ENCODE measurements at places on chromosomes 2 and 18. TPM values are rescaled to one million over a fixed set of nuclear protein-coding genes. Genes with fewer than 3 reads are reported as not detected.

NXPH2 gene
- total RNA-seq, result 1.1 TPM

GRCh38 chr2:78992451-78992806 lies 33.1 kb upstream of the REG3G start:
- peak overlapping the region; percentile 80 for H3K27ac ChIP-seq
- no peak for DNase-seq
- peaks cover 7% of the 10 kb centered on the region for H3K36me3 ChIP-seq
- H3K4me3 ChIP-seq, result peak overlapping the region; percentile 88

DNA sequence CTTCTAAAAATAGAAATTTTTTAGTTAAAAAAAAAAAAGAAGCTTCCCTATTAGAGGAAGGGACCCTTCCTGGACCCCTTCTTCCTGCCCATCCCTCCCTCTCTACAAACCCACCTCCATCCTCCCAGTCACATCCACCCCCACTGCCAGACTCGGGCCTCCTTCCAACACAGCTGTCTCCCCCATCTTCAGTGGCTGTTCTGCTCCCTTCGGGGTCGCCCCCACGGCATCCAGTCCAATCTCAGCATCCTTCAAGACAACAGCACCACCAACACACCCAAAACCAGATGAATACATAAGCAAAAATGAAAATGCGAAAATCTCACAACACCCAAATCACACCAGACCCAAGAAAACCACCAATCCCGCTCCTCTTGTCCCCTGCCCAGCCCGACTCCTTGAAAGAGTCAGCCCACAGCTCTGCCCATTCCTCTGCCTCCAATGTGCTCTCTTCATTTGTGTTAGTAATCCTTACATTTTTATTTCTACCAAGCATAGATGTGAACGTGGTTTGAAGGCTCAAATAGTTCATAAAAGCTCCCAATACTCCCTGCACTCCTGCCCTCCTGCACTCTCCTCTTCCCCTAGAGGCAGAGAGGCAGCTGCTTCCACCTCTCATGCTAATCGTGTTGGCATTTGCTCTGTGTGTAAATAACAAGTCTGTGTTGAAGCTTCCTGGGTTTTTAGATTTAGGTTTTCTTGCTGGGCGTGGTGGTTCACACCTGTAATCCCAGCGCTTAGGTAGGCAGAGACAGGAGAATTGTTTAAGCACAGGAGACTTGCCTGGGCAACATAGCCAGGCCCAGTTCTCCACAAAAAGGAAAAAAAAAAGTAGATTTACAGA lies 37.0 kb downstream of the MAL start:
- H3K36me3 ChIP-seq, result no peaks in the 10 kb centered on the region
- peak; percentile 6 for DNase-seq
- H3K4me1 ChIP-seq, result peaks cover 31% of the 10 kb centered on the region
- H3K4me3 ChIP-seq, result peak overlapping the region; percentile 8
- peak overlapping the region; percentile 22 for H3K27ac ChIP-seq

DNA sequence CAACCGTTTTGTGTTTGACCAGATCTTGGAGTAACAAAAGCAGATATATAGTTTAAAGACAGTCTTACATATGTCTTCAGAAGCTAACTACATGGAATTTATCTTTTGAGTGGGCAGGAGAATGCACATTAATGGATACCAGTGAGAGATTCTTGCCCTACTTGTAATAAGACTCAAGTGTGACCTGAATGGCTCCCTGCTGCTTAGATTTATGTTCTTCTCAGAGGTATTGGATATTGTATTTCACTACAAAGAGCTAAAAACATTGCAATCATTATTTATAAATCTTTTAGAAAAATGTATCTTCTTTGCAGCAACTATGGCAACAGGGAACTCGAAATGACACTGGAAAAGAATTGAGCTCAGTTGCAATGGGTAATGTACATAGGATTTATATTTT lies 227.7 kb downstream of the LRRTM4 start:
- H3K27ac ChIP-seq, result no peak overlapping the region
- no peaks in the 10 kb centered on the region for H3K36me3 ChIP-seq
- no peak for DNase-seq
- no peaks in the 10 kb centered on the region for H3K27me3 ChIP-seq

- no peak overlapping the region for H3K27ac ChIP-seq
- no peak overlapping the region for H3K4me3 ChIP-seq
- H3K36me3 ChIP-seq, result no peaks in the 10 kb centered on the region
- H3K27me3 ChIP-seq, result no peaks in the 10 kb centered on the region
- H3K4me1 ChIP-seq, result peaks cover 4% of the 10 kb centered on the region
- no peak for DNase-seq
Measured at GRCh38 chr2:5093056-5093455, 599.1 kb upstream of the SOX11 start.

SPC25 gene
- total RNA-seq, result 25.2 TPM

GRCh38 chr2:68878071-68878711 lies 7.0 kb upstream of the BMP10 start:
- no peak overlapping the region for H3K4me3 ChIP-seq
- peaks cover 15% of the 10 kb centered on the region for H3K27me3 ChIP-seq
- no peak overlapping the region for H3K27ac ChIP-seq
- H3K36me3 ChIP-seq, result no peaks in the 10 kb centered on the region

- DNase-seq, result no peak
- H3K27ac ChIP-seq, result no peak overlapping the region
- H3K27me3 ChIP-seq, result no peaks in the 10 kb centered on the region
- H3K4me1 ChIP-seq, result no peaks in the 10 kb centered on the region
- H3K36me3 ChIP-seq, result peaks cover 56% of the 10 kb centered on the region
Measured at GRCh38 chr18:2706903-2707302, 51.4 kb downstream of the SMCHD1 start.

DNA sequence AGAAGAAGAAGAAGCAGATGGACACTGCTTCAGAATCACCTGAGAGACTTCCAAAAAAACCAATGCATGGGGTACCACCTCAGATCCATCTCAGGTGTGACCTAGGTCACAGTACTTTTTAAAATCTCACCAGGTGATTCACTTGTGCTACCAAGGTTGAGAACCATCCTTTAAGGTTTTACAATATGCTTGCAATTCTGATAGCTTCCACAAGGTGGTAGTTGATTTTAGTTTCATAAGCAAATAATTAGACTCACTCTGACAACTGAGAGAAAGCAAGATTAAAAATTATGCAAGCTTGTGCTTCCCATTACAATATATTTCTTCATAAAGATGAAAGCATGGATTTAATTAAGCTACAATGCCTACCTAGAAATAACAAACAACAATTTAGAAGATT lies 355.1 kb downstream of the EN1 start:
- no peaks in the 10 kb centered on the region for H3K36me3 ChIP-seq
- no peak for DNase-seq
- H3K4me3 ChIP-seq, result no peak overlapping the region
- no peaks in the 10 kb centered on the region for H3K4me1 ChIP-seq

- H3K4me3 ChIP-seq, result no peak overlapping the region
- H3K36me3 ChIP-seq, result no peaks in the 10 kb centered on the region
- H3K27me3 ChIP-seq, result peaks cover 16% of the 10 kb centered on the region
- DNase-seq, result no peak
- no peak overlapping the region for H3K27ac ChIP-seq
Measured at GRCh38 chr2:237819231-237819630, 20.7 kb downstream of the RBM44 start.

FRZB gene
- total RNA-seq, result 17.1 TPM

DNA sequence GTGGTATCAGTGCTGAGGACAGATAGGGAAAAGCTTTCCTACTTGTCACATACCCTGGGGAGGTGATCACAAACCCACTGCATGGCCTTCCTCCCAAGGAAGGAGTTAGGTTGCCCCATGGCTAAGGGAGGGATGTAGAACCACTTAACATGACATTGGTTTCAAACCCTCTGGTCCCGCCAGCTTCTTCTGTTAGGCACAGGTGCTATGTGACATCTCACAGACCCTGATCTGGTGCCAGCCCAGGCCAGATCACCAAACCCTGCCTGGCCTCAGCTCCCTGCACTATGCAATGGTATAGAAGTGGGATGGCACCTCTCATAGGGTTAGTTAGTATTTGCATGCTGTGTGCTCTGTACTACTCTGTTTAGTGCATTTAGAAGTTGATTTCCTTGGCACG lies 58.0 kb downstream of the TCF7L1 start:
- DNase-seq, result no peak
- H3K4me3 ChIP-seq, result no peak overlapping the region
- H3K4me1 ChIP-seq, result peaks cover 32% of the 10 kb centered on the region

C1D gene
- total RNA-seq, result 19.6 TPM

- H3K4me3 ChIP-seq, result no peak overlapping the region
- H3K4me1 ChIP-seq, result no peaks in the 10 kb centered on the region
- H3K36me3 ChIP-seq, result no peaks in the 10 kb centered on the region
- peaks cover 3% of the 10 kb centered on the region for H3K27me3 ChIP-seq
Measured at GRCh38 chr2:160145471-160145870, 54.6 kb downstream of the ITGB6 start.

CAPN14 gene
- total RNA-seq, result 0.12 TPM

RNU2-63P gene
- 4.9 TPM for total RNA-seq

DNA sequence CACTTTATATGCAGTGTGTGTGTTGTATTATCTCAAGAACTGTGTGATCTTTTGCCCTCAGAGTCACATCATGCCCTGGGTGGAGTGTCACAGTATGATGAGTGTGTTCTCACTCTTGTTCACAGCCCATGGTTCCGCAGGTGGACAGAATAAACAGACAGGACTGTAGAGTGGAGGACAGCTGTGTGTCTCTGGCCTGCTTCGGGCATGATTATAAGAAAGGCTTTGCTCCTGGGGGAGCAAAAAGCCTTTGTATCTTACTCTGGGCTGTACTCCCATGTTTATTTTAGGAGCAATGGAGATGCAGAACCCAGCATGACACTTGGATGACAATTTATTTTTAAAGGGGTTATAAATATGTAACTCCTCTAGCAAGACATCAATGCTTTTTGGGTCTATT lies 371.7 kb upstream of the MEX3C start:
- H3K36me3 ChIP-seq, result no peaks in the 10 kb centered on the region
- peaks cover 12% of the 10 kb centered on the region for H3K27me3 ChIP-seq
- no peak overlapping the region for H3K27ac ChIP-seq
- H3K4me3 ChIP-seq, result no peak overlapping the region

DNA sequence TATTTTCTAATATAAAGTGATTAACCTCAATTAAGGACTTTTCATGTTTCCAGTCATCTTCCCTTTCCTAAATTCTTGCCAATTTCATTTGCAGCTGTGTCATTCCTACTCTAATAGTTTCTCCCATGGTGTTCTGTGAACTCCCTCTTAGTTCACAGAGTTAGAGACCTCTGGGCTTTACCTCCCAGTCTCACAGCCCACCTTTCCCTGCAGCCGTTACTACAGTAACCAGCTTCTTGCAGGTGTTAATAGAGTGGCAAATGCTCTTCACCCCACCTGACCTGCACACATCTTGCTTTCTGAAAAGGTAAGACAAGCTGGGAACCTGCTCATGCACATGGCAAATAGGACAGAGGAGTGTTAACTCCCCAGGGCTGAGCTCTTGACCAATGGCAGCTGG lies 250.1 kb downstream of the FBXO15 start:
- no peak overlapping the region for H3K27ac ChIP-seq
- no peak overlapping the region for H3K4me3 ChIP-seq
- no peak for DNase-seq
- H3K36me3 ChIP-seq, result no peaks in the 10 kb centered on the region
- peaks cover 8% of the 10 kb centered on the region for H3K27me3 ChIP-seq
- H3K4me1 ChIP-seq, result peaks cover 19% of the 10 kb centered on the region

GRCh38 chr2:71353248-71353647 lies 21.7 kb downstream of the ZNF638 start:
- H3K27me3 ChIP-seq, result no peaks in the 10 kb centered on the region
- no peak for DNase-seq
- peaks cover 4% of the 10 kb centered on the region for H3K4me1 ChIP-seq
- H3K4me3 ChIP-seq, result no peak overlapping the region
- no peak overlapping the region for H3K27ac ChIP-seq

GRCh38 chr2:220166616-220167015 lies 539.2 kb downstream of the SLC4A3 start:
- no peaks in the 10 kb centered on the region for H3K36me3 ChIP-seq
- DNase-seq, result no peak
- H3K4me3 ChIP-seq, result no peak overlapping the region
- no peaks in the 10 kb centered on the region for H3K4me1 ChIP-seq

GRCh38 chr2:47016172-47016913 lies 100.7 kb upstream of the MCFD2 start:
- H3K4me1 ChIP-seq, result peaks cover 34% of the 10 kb centered on the region
- peak overlapping the region; percentile 38 for H3K27ac ChIP-seq
- H3K27me3 ChIP-seq, result no peaks in the 10 kb centered on the region

GRCh38 chr2:240981280-240981679 lies 17.1 kb upstream of the SNED1 start:
- peaks cover 13% of the 10 kb centered on the region for H3K27me3 ChIP-seq
- H3K4me1 ChIP-seq, result peaks cover 4% of the 10 kb centered on the region
- no peak overlapping the region for H3K4me3 ChIP-seq
- DNase-seq, result no peak

DYNAP gene
- total RNA-seq, result not detected

LHCGR gene
- total RNA-seq, result 0.92 TPM

IL18RAP gene
- 2.5 TPM for total RNA-seq

GRCh38 chr2:180063494-180064092 lies 56.5 kb upstream of the CWC22 start:
- no peaks in the 10 kb centered on the region for H3K4me1 ChIP-seq
- no peaks in the 10 kb centered on the region for H3K27me3 ChIP-seq
- H3K27ac ChIP-seq, result no peak overlapping the region
- no peak for DNase-seq

GRCh38 chr2:83990636-83991035 lies 468.4 kb downstream of the SUCLG1 start:
- no peaks in the 10 kb centered on the region for H3K27me3 ChIP-seq
- no peak overlapping the region for H3K27ac ChIP-seq
- H3K36me3 ChIP-seq, result no peaks in the 10 kb centered on the region
- no peak overlapping the region for H3K4me3 ChIP-seq
- DNase-seq, result no peak
- H3K4me1 ChIP-seq, result peaks cover 5% of the 10 kb centered on the region

DNA sequence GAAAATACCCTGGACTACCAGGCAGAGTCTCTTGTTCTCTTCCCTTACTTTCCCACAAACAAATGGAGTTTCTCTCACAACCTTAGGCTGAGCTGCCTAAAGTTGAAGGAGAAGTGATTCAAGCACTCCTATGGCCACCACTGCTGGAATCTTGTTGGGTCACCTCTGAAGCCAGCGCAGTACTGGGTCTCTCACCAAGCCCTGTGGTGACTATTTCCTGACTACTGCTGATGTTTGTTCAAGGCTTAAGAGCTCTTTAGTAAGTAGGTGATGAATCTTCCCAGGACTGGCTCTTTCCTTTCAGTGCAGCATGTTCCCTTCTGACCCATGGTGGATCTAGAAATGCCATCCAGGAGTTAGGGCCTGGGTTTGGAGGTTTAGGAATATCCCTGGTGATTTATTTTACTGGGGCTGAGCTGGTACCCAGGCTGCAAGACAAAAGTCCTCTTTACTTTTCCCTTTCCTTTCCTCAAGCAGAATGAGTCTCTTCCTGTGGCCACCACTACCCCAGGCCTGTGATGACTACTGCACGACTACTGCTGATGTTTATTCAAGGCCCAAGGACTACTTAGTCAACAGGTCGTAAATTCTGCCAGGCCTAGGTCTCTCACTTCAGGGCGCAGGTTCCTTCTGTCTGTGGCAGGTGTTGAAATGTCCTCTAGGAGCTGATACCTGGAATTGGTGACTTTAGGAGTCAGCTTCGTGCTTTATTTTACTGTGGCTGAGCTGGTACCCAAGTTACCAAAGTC lies 121.8 kb downstream of the SLC4A10 start:
- no peaks in the 10 kb centered on the region for H3K4me1 ChIP-seq
- H3K4me3 ChIP-seq, result no peak overlapping the region
- H3K27ac ChIP-seq, result no peak overlapping the region
- no peaks in the 10 kb centered on the region for H3K36me3 ChIP-seq
- no peak for DNase-seq

GRCh38 chr2:46144133-46144800 lies 152.9 kb upstream of the EPAS1 start:
- peaks cover 7% of the 10 kb centered on the region for H3K36me3 ChIP-seq
- H3K4me1 ChIP-seq, result no peaks in the 10 kb centered on the region
- no peak overlapping the region for H3K27ac ChIP-seq
- no peaks in the 10 kb centered on the region for H3K27me3 ChIP-seq
- H3K4me3 ChIP-seq, result no peak overlapping the region
- DNase-seq, result no peak

RBKS gene
- total RNA-seq, result 3.2 TPM
